ENCODE measurements at places on chromosomes 12 and 14.
A peak's percentile ranks its signal among the peaks of the same experiment; 100 is the strongest.

GRCh38 chr12:53564941-53565340 lies 57.7 kb upstream of the NPFF start:
- no peak for DNase-seq

- DNase-seq: no peak
Observed at GRCh38 chr12:442235-442884, 17.4 kb upstream of the B4GALNT3 start.

DNA sequence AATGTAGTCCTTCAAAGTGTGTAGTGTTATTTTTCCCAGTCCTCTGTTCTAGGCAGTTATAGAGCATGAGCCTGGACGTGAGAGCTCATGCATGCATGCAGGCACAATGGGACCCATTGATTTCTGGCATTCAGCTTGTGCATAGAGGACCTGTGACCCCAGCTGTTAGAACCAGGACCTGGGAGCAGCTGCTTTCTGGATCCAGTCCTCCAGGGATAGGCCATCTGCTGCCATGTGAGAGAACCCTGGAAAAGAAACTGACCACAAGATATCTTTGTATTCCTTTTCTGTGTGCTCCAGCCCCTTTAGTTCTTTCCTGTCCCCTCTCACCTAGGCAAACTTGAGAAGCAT lies 76.9 kb downstream of the SUSD6 start:
- no peak for DNase-seq

DNA sequence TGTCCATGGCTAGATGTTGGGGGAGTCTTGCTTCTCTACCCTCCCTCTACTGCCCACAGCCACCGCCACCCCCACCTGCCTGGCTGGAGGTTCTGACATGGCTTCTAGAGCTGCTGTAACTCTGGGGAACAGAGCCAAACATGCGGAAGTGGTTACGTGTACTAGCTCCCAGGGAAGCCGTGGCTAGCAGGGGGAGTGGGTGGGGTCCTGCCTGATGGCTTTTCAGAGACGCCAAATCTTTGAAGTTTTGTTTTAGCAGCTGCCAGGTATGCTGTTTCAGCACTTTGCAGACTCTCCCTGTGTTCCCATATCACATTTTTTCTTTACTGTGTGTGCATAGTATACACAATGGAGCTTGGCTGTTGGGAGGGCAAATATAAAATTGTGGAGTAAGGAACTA lies 150.3 kb downstream of the TGFB3 start:
- DNase-seq: peak; percentile 87

GRCh38 chr14:89833120-89833532 lies 121.4 kb downstream of the EFCAB11 start:
- no peak for DNase-seq

- DNase-seq: no peak
Observed at GRCh38 chr12:111308473-111308872, 60.4 kb downstream of the PHETA1 start.

DNA sequence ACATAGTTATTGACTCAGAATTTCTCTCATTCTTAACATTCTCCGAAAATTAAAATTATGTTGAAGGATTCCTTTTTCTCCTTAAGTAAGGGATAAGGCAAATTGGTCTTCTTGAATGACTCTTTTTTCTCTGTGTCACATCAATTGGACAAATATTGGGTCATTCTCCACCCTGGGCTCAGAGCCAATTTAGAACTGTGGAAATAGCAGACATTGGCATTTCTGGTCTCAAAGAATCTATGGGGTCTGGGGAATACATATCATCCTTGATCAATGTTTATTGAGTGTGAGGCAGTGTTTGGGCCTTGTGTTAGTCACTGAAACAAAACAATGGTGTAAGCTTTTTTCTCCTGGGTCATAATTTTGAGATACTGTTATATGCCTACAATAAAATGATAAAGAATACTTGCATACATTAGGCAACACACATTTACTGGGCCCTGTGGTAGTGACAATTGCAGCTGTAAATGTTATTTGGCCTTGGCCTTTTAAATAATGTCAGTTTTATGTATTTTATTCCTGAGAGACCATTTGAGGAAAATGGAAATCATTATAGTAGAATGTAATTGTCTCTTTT lies 414.6 kb downstream of the TMEM132D start:
- no peak for DNase-seq

GRCh38 chr14:63443361-63443760 lies 99.8 kb downstream of the PPP2R5E start:
- no peak for DNase-seq

GRCh38 chr12:5965950-5966383 lies 20.9 kb upstream of the ANO2 start:
- peak; percentile 46 for DNase-seq

DNA sequence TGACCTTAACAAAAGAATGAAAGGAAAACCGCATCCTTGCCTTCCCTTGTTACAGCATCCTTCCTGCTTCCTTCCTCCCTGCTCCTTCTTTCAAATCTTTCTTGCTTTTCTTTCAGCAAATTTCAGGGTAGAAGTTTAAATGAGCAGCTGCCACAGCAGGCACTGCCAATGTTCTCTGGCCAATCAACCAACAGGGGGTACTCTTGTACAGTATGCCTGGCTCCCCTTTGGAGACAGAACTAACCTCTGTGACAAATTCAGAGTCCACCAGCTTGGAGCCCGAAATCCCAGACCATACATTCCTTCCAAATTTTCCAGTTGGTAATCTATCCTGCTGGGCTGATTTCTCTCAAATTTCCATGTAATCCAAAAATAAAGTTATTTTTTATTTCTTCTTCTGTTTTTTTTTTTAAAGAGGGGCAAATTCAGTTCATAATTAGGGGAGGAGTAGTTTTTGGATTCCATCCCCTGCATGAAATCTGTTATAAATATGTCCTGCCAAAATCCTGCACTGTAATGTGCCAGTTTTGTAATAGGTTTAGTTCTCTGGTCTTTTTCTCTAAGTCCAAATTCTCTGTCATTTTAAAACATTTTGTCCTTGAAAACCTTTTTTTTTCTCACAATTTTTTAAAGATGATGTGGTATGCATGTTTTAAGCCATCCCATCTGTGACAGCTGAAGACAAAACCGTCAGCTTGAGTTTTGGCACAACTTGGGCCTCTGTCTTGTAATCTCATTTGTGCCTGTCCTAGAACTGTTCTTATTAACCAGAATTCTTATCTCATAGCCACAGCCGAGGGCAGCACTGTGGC lies 610.0 kb upstream of the LMO3 start:
- DNase-seq: no peak

GRCh38 chr14:88078525-88078924 lies 73.6 kb downstream of the GPR65 start:
- no peak for DNase-seq

DNA sequence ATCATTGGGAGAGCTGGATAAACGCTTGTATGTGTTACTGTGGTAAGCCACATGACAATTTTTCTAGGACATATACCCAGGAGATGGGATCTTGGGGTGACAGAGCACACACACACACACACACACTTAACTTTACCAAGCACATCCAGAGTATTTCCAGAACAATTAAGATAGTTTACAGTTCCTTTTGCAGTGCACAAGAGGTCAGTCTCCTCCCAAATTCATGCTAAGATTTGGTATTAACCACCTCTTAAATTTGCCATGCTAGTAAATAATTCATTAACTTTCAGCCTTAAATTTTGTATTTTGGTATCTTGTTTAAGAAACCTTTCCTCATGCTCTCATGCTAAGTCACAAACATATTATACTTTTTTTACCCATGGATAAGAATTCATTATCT lies 33.9 kb upstream of the LIMA1 start:
- DNase-seq: no peak

DNA sequence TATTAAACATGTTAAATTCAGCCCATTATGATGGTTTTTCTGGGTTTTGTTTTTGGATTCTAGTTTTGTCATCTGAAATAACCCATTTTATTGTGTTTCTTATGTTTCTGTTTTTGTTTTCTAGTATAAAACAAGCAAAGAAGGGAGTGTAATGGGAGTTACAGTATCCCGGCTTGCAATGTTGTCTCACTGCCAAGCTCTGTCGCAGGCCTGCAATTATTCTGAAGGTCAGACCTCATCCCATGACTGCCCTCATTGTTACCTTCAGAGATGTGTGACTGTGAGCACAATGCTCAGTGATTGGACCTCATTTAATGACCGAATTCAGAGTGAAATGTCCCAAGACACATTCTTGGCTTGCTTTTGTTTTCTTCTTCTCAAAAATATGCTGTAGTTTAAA lies 73.0 kb upstream of the ATF1 start:
- peak; percentile 47 for DNase-seq

- DNase-seq: no peak
Observed at GRCh38 chr12:14367040-14367661, 1.7 kb downstream of the ATF7IP start.

GRCh38 chr12:12350868-12351463 lies 924 bp upstream of the MANSC1 start:
- no peak for DNase-seq

DNA sequence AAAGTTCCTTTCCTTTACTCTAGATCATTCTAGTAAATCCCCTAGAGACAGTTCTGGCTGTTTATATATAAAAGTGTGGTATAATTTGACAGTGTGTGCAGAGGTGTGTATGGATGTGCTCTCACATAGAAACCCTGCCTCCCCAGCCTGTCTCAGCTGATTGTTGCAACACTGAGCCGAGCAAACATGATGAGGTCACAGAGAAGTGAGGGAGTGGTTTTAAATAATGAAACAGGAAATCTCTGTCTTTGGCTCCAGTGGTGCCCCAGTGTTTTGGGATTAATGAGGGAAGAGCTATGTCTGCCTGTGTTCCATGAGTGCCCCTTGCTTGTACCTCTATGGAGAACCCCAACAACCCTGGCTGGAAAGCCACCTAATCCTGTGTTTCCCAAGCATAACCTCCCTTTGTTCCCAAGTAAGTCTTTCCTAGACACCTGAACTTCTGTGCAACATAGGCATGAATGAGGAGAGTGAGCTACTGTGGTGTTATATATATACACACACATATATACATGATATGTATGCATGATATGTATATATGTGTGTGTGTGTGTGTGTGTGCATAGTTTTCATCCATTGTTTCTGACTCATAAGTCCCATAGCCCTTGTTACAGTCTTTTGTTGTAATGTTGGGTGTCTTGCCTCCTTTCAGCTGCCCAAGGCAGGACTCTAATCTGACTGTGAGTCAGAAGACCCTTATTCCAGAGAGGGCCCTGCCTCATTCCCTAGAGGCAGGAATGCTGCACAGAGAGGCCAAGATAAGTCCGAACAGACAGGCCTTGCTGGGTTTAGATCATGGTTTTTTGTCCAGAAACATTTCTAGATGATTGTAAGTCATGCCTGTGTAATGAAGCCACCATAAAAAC lies 18.0 kb downstream of the TRAF3 start:
- DNase-seq: peak; percentile 85

DNA sequence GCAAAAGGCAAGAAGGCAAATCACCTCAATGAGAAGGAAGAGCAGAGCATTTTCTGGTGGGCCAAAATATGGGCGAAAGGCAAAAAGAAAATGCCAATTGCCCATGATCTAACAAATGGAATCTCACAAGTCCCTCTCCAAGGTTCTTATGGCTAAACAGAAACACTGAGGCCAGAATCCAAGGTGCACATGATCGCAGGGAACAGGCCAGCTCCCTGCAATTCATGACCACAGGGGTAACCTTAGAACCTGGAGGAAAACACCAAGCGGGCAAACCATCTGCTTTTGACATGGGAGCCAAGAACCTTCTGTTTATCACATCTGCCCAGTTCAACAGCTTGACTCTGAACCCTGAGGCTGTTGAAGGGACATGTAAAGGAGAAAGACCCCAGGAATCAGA lies 60.0 kb downstream of the NT5DC3 start:
- DNase-seq: no peak

DNA sequence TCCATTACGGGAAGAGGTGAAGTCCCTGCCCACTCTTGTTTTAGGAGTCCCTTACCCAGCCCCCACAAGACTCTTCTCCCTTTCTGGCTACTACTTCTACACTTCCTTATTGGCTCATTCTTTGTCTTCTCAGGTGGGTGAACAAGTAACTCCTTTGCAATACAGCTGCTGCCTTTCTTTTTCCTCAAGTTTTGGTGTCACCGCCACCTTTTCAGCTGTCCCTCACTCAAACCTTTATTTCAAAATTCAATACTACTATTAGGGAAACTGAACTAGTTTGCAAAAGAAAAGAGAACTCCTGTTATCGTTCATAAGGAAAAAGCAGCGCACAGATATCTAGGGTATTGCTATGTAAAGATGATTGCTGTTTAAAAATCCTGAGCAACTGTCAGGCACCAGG lies 6.1 kb downstream of the RSRC2 start:
- DNase-seq: no peak

DNA sequence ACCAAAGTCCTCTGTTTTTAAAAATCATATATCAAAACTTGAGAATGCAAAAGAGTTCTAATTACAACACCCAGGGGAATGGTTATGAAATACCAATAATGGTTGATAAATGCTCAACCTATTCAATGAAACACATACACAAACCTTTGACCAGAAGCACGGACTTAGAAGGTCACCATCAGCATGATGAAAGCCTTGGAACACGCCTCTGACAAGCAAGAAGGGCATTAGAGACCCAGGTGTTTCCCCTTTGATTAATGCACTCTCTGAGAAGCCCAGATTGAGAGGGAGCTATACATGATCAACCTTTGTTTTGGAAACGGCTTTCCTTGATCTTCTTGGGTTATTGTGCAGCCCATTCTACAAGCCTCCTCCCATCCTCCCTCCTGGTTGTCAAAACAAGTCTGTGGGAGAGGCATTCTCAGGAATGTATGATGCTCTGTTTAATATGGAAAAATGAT lies 69.0 kb downstream of the ZFP36L1 start:
- DNase-seq: no peak

GRCh38 chr12:9731797-9732196 lies 1.1 kb downstream of the CLECL1 start:
- no peak for DNase-seq

DNA sequence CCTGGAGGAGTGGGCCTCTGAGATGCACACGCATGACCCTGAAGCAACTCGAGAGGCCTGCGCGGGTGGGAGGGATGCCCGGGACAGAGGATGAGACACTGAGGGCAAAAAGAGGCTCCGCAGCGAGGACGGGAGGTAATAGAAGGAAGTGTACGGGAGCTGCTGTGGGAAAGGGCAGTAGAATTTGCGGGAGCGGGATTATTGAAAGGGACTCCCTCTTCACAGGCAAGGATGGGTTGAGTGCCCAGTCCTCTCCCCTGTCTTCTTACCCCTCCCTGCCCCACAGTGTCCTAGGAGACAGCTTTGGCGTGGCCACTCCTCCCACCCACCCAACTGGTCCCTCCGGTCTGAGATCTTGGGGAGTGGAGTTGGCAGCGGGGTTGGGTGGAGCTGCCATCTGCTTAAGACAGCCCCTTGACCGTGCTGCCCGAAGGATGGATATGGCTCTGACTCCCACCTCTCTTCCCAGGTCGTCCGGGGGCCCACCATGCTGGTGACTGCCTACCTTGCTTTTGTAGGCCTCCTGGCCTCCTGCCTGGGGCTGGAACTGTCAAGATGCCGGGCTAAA lies 15.7 kb upstream of the ESPL1 start:
- peak; percentile 70 for DNase-seq

Data from left lung (tissue), 14 donors.